ENCODE measurements at places on chromosomes 1 and 21.

- DNase-seq: no peak
These were observed 15.0 kb upstream of the ID3 start for GRCh38 chr1:23574265-23574754.

DNA sequence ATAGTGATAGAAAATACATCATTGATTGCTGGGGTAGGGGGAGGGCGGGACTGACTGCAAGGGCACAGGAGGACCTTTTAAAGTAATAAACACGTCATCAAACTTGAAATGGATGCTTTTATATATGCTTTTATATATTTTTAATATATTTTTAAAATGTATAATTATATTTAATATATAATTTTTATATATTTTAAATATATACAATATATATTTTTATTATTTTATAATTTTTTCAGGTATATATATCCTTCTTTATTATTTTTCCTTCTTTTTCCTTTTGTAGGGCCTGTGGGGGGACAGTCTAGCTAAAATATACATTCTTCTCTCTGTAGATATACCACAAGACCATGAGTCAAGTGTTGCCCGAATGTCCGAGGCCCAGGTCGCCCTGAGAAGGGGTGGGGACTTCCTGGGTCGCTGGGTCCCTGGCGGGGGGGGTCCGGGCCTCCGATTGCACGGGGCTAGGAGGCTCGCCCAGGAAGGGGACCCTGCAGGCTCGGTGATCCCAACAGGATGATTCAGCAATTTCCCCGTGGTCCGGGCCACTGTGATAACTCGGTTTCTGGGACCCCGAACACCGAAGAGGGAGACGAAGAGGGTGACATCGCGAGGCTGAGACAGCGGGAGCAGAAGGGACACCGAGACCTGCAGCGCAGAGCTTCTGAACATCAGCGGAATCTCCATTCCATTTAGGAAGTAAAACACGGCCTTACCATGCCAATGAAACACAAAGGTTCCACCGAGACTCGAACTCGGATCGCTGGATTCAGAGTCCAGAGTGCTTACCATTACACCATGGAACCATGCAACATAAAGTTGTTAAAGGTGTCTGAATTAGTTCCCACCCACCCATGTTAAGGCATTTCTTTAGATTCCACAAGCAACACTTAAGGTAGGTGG lies 112.5 kb upstream of the NBPF11 start:
- DNase-seq: peak; percentile 72

DNA sequence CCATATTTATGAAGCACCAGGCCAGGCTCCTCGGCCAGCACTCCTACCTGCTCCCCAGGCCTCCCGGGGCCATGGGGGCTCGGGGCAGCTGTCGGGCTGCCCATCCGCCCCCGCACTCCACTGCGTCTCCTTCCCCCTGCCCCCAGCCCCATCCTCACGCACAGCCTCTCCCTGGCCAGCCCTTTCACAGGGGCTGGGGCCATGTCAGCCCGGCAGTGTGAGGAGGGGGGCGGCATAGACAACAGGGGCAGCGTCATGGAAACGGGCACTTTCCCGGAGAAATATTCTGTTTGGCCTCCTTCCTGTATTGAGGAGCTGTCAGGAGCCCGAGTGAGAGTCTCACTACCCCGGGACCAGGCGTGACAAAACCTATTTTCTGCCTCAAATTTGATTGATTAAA lies 87.3 kb downstream of the CASZ1 start:
- no peak for DNase-seq

GRCh38 chr1:6509919-6510291 lies 18.4 kb upstream of the PLEKHG5 start:
- no peak for DNase-seq

GRCh38 chr21:40863839-40864238 lies 16.9 kb upstream of the DSCAM start:
- DNase-seq: no peak

GRCh38 chr1:237712586-237713157 lies 178.1 kb downstream of the ZP4 start:
- DNase-seq: no peak

- no peak for DNase-seq
These were observed 36.5 kb downstream of the NCF2 start for GRCh38 chr1:183553764-183554163.

DNA sequence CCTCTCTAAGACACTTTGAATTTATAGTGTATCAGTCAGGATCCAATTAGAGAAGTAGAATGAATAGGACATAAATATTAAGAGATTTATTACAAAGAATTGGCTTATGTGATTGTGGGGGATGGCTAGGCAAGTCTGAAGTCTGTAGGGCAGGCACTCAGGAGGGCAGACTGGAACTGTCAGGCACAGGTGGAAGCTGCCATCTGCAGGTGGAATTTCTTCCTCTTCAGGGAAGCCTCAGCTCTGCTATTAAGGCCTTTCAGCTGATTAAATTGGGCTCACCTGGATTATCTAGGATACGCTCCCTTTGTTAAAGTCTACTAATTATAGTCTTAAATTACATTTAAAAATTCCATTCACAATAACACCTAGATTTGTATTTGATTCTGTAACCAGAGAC lies 92.0 kb upstream of the HAO2 start:
- no peak for DNase-seq

- no peak for DNase-seq
These were observed 7.2 kb downstream of the RPAP2 start for GRCh38 chr1:92306020-92306419.

- DNase-seq: no peak
These were observed 30.1 kb upstream of the DUSP23 start for GRCh38 chr1:159750621-159751020.

GRCh38 chr21:17372200-17372599 lies 140.6 kb upstream of the CXADR start:
- no peak for DNase-seq

DNA sequence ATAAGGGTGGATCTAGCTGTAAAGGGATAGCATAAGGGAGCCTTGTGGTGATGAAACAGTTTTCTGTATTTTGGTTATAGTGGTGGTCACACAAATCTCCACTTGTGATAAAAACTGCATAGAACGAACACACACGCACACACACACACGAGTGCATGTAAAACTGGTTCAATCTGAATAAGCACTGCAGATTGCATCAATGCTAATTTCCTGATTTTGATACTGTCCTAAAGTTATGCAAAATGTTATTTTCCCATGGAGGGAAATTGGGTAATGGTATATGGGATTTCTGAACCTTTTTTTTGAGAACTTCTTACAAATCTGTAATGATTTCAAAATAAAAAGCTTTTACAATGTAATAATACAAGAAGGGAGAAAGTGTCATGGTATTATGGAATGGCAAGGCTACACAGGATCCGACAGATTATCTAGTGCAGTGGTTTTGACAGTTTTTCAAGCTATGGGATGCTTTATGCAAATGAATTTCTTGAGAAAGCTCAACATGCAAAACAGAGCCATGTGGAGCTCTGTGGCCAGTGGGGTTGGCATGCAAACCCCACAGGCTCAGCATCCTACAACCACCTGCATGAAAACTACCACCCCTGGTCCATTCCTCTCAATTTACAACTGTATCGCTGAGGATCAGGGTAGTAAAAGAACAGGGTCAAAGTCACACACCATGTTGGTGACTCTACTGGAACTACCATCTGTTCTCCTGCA lies 18.8 kb downstream of the SLC41A1 start:
- no peak for DNase-seq

DNA sequence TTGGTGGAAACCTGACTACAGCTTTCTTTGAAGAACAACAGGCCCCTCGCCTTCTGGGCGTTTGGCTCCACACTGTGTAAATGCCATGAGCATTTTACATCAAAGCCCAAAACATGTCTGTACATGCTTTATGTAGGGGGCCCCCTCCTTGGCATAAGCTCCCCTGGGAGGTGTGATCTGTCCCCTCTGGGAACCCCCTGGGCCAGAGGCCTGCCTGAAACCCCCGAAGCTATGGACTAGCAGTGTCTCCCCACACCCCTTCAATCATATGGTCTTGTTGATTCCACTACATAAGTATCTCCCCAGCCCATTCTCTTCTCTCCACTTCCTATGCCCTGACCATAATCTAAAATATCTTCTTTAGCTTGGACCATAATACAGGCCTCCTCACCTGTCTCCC lies 241.5 kb downstream of the C1orf94 start:
- no peak for DNase-seq

DNA sequence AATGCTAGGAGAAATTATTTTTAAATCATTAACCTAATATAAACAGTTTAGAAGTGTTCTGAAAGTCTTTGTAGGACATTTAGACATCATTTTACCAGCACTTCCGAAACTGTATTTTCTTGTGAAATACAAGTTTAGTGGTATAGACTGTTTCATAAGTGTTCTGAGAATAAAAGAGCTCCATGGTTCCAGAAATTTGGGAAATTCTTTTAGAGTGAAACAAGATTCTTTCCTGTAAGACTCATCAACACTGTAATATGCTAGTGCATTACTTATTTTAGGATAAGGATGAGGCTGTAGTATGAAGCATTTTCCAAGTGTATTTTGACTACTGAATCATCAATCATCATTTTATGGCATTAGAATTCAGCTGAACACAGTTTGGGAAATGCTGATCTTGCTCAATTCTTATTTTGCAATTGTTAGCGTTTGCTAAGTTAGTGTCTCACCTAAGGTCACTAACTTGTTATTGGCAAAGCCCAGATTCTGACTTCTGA lies 73.4 kb downstream of the CEP350 start:
- no peak for DNase-seq

DNA sequence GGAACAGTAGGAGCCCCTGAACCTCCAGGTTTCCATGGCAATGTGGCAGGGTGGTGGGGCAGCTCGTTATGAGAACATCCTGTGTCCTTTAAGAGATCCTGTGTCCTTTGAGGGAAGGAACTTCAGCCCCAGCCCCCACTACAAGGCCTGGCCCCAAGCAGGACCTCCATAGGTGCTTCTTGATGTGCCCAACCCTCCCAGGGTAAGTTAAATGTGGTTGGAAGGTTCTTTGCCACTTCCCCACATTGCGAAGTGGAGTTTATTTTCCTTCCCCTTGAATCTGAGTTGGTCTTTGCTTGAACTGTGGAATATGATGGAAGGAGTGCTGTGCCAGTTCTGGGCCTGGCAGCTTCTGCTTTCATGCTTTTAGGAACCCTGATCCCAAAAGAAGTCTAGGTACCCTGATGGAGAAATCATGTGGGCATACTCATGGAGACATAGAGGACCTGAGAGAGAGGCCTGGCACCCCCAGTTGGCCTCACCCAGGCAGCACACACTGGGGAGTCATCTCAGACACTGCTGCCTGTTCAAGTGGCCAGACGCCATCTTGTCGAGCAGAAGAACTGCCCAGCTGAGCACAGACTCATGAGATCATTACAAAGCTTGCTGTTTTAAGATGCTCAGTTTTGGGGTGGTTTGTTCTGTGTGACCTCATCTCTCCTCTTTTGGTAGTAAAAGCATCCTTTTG lies 44.1 kb upstream of the ACTL8 start:
- DNase-seq: no peak

DNA sequence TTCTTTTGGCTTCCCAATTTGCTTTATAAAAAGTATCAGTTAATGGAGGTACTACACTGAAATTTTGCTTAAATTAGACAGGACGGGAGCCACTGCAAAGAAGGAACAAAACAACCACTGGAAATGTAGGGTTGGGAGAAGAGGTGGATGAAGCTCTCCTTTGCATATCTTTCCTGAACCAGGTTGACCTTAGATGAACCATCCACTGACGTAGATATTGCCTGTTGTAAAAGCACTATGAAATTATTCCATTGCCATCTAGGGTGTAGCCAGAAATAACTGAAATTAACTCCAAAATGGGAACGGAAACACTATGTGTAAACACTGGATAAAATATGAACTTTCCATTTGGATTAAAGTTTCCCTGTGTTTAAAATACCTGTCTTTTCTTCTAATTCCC lies 1.2 kb upstream of the ABL2 start:
- DNase-seq: no peak

- no peak for DNase-seq
These were observed 59.2 kb downstream of the MATN1 start for GRCh38 chr1:30664103-30664755.

DNA sequence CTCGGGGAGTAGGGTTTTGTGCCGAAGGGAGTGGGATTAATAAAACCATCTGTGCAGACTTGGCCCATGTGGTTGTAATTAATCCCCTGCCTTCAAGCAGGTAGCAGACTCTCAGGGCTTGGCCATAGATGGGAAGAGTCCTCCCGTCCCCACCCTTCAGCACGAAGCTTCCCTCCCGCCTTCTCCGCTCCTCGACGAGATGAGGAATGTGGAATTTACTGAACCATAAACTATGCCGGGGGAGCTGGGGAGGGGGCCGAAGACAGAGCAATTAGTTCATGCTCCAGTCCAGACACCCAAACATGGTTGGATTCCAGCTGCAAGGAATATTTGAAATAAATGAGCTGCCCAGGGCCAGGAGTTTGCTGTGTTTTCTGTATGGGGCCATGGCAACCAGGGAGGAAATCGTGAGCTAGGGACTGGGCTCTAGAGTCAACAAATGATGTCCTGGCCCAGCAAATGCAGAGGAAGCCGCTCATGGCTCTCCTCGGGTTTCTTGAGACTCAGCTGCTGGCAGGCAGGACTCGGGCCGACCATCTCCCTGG lies 78.8 kb downstream of the SPSB1 start:
- DNase-seq: no peak

Measured in activated CD4-positive, alpha-beta T cell treated with anti-CD3 and anti-CD28 coated beads, Interleukin-2, Interleukin-6, amounts not matched to agents 100 ng/mL and 50 ng/mL, durations not matched to agents 16 hours and 8 hours (primary cell).